Calu3 (cell line): ENCODE measurements at places on chromosomes 5 and 9. TPM values are rescaled to one million over a fixed set of nuclear protein-coding genes. Genes with fewer than 3 reads are reported as not detected.
A peak's percentile ranks its signal among the peaks of the same experiment; 100 is the strongest.

SPATA31C1 gene
- total RNA-seq = not detected in 2 replicates

- H3K27me3 ChIP-seq = no peaks in the 10 kb centered on the region
- peak overlapping the region; percentile 59 for H3K27ac ChIP-seq
- peaks cover 5% of the 10 kb centered on the region for H3K36me3 ChIP-seq
Observed at GRCh38 chr5:72557167-72558045, 50.2 kb upstream of the ZNF366 start.

- no peaks in the 10 kb centered on the region for H3K36me3 ChIP-seq
- no peak overlapping the region for H3K27ac ChIP-seq
- peaks cover 8% of the 10 kb centered on the region for H3K4me1 ChIP-seq
- peaks cover 92% of the 10 kb centered on the region for H3K27me3 ChIP-seq
Observed at GRCh38 chr5:154475591-154476353, 2.3 kb downstream of the HAND1 start.

DNA sequence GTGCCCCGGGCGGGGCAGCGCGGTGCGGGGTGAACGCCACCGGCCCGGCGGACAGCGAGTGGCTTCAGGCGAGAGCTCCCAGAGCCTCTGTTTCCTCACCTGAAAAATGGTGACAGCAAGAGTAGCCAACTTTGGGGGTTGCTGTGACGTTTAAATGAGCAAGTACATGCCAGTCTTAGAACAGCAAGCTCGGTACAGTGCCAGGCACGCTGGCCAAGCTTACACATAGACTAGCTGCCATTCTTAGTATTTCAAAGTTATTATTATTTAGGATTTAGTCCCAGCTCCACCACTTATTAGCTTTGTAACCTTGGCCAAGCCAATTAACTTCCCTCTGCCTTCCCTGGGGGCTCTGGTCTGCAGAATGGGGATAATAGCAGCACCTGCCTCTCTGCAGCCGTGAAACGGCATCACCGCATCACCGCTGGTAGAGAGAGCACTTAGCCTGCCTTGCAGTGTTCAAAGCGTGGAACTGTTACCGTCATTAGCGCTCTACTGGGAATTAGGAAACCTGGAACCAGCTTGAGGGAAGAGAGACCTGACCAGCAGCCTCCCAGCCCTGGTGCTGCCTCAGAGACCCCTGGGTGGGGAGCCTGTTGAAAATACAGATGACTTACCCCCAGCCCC lies at the start of gene C9orf50:
TSS of gene C9orf50 (minus strand) at position 433 of the 627 bp plus-strand sequence. CDS start 527 bp downstream, outside the sequence.
- H3K4me1 ChIP-seq = peaks cover 14% of the 10 kb centered on the region
- no peaks in the 10 kb centered on the region for H3K27me3 ChIP-seq
- no peak within 1 kb of the TSS for H3K27ac ChIP-seq
- no peak within 1 kb of the TSS for H3K4me3 ChIP-seq

DNA sequence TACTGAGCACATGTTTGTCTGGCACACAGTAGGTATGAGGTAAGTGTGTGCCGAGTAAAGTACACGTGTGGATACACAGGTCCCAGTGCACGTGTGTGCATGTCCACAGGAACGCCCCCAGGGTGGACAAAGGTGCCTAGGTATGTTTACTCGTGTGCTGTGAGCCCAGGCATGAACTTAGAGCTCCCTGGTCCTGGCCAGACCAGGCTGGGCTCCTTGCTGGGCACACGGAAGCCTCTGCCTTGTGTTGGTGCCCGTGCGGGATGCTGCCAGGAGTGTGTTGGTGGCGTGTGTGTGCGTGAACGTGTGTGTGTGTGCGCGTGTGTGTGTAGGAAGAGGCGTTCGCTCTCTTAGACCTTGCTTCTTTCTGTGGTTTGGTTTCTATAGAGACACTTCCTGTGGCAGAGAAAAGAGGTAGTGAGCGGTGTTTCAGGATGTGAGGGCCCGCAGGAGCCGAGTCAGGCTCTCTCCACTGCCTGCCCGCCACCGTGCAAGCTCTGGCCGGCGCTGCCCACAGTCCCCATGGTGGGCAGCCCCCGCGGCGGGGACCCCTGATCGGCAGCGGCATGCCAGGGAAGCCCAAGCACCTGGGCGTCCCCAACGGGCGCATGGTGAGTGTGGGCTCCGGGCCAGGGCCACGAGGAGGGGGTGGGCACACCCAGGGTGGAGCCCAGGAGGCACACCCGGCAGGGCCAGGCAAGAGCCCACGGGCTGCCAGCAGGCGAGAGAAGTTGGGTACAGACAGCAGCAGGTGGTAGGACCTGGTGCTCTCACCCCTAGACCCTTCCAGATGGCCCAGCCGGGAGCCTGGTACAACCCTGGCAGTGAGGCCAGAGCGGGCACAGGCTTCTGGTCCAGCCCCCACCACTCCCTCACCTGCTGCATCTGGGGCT lies at the start of gene RGS14:
TSS of gene RGS14 (plus strand) at position 466 of the 893 bp plus-strand sequence. CDS start at position 567, 101 bp downstream.
- peaks cover 20% of the 10 kb centered on the region for H3K36me3 ChIP-seq
- no peaks in the 10 kb centered on the region for H3K27me3 ChIP-seq
- DNase-seq = no peak
- H3K4me3 ChIP-seq = peak within 1 kb of the TSS; percentile 55

SEMA6A gene
- 53.3 and 54.7 TPM in 2 replicates for total RNA-seq

- H3K36me3 ChIP-seq = no peaks in the 10 kb centered on the region
- no peak for DNase-seq
- no peaks in the 10 kb centered on the region for H3K27me3 ChIP-seq
- no peak overlapping the region for H3K27ac ChIP-seq
- no peak overlapping the region for H3K4me3 ChIP-seq
- H3K4me1 ChIP-seq = no peaks in the 10 kb centered on the region
Observed at GRCh38 chr9:96148634-96149532, 153.1 kb downstream of the HSD17B3 start.
